ENCODE measurements at places on chromosomes 11 and 22.

- no peak for DNase-seq
These were observed 6.0 kb upstream of the RPL3 start for GRCh38 chr22:39325392-39325932.

- no peak for DNase-seq
These were observed 71.5 kb upstream of the RAB38 start for GRCh38 chr11:88246696-88247095.

- no peak for DNase-seq
These were observed 50.2 kb downstream of the MCAM start for GRCh38 chr11:119266517-119267255.

- no peak for DNase-seq
These were observed 87.9 kb upstream of the SPON1 start for GRCh38 chr11:13874597-13874996.

DNA sequence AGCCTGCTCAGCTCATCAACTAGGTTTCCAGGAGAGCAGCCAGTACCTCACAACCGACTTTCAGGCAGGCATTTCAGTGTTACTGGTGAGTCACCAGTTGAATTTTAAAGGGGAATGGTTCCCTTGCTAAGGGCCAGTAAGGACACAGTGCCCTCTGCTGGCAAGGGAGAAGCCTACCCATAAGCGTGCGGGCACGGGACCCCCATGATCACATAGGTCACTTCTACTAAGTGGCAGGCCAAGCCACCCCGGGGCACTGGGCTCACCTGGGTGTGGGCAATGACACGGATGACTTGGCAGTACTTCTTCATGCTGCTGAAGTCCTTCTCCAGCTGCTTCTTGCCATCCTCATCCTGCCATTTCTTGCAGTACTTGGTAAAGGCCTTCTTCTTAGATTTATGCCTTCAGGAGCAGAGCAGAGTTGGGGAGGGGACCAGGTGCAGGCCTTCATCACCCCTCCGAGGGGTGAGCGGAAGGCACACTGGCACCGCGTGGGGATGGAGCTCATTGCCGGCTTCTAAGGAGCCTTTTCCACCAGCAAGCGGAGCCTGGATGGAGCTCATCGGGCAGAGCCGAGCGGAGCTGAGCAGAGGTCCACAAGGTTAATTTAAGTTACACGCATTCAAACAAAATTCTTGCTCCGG is 2.9 kb downstream of the RPL3 start:
- DNase-seq: peak; percentile 60

GRCh38 chr22:17985606-17986005 is 38.8 kb downstream of the MICAL3 start:
- DNase-seq: no peak

DNA sequence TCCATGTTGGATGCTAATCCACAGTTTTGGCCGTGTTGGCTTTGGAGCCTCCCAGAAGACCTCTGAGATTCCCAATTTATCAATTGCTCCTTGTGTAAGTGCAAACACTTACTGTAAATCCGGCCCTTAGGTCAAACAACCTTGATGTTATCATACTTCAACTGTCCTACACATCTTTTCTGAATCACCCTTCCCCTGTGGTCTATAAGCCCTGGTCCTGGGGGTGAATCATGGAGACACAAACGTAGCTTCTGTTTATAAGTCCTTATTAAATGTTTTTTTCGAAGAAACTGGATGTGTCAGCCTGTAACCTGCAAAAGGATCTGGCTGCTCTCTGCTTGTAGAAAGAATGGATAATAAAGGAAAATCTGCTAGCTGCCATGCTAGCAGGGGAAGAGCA is 1.7 kb upstream of the IL10RA start:
- no peak for DNase-seq

- DNase-seq: no peak
These were observed at the start of gene PRSS23 for GRCh38 chr11:86800076-86800959. Gene PRSS23, plus strand, starts transcription at chr11:86800542. Its CDS starts 7,102 bp downstream, at chr11:86807644.

DNA sequence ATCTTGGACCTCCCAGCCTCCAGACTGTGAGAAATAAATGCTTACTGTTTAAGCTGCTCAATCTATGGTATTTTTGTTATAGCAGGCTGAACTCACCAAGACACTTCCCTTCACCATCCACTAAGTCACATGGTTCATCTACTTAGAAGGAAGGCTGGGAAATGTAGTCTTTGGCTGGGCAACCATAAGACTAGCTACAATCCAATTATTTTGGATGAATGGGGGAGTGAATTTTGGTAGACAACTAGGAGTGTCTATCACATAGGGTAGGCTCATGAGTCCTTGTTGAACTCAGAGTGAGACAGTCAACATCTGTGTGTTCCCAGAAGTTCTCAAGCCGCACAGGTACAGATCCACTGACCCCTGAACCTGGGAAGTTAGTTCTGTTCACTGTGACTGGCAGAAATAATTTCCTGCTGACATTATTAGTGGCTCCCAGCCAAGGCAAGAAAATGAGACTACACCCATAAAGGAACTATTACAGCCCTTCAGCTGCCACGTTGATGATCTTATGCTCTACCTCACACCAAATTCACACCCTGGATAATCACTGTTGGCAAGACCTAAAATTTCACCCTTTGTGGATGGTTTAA is 3.1 kb upstream of the SLC35C1 start:
- DNase-seq: no peak

DNA sequence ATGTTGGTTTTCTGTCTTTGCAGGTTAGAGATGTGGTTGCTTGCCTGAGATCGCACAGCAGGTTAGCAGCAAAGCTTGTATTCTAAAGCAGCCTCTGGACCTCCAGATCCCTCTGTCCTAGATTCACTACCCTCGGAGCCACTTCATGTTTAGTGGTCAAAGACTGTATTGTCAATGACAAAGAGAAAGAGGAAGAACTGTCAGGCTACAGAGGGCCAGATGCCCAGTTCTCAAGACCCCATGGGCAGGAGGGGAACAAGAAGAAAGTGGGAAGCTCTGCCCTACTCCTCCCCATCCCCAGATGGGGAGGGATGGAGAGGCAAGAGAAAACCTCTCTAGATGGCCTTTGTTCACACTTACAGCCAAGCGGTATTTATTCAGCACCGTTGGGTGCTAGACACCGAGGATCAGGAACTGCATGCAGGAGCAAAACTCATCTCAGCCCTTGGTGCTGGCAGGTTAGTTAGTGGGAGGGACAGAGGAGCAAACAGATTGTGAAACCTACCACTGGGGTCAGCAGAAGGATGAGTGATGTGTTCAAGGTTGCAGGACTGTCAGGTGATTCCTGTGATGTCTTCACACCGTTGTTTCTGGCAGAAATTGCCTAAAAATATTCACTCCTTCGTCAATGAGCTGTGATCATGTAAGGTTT is 38.3 kb upstream of the PTPRJ start:
- no peak for DNase-seq

DNA sequence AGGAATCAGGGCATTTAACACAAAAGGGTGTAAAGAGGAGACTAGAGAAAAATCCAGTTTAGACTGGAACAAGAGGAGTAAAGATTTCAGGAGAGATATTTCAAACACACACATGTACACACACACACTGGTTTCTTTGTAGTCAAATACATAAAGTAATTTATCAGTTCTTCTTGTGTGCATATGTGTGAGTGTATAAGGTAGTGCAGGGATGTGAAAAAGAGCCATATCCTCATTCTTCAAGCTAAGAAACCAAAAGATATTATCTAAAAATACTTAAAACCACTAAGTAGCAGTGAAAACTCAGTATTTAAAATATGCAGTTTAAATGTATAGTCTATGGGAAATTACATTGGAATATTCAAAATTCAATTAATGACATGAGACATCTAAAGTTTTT is 52.5 kb upstream of the CARD18 start:
- DNase-seq: no peak

GRCh38 chr11:106761240-106761639 is 257.0 kb downstream of the GUCY1A2 start:
- no peak for DNase-seq

- DNase-seq: no peak
These were observed 89.9 kb upstream of the AMOTL1 start for GRCh38 chr11:94678236-94678635.

DNA sequence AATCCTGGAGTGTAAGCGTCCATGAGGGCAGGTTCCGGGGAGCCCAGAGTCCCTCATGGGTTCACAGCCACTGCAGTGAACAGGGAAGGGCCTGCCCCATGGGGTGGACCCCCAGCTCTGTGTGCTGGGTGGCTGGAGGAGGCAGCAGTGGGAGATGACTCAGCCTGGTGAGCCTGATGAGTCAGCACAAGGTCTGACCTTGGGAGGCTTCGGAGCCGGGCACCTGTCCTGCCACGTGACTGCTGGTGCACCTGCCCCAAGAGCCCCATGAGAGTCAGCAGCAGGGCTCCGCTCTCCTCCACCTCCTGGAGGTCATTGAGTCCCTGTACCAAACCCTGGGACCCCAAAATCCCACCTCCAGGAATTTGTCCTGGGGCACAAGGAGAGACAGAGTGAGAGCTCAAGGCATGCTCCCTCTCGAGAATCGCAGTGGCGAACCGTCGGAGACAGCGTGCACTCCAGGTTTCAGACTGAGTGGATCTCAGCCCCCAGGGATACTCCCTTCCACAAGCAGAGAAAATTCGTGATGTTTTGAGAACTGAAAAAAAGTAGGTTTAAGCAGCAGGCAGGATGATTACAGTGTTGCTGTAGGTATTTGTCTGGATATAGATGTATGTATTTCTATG is 1221.7 kb downstream of the BRD1 start:
- DNase-seq: no peak

GRCh38 chr11:79212741-79213190 is 228.1 kb downstream of the TENM4 start:
- no peak for DNase-seq
